ENCODE measurements at places on chromosomes 12 and 14.

- DNase-seq: no peak
Measured at GRCh38 chr12:1838205-1838993, 18.0 kb downstream of the LRTM2 start.

DNA sequence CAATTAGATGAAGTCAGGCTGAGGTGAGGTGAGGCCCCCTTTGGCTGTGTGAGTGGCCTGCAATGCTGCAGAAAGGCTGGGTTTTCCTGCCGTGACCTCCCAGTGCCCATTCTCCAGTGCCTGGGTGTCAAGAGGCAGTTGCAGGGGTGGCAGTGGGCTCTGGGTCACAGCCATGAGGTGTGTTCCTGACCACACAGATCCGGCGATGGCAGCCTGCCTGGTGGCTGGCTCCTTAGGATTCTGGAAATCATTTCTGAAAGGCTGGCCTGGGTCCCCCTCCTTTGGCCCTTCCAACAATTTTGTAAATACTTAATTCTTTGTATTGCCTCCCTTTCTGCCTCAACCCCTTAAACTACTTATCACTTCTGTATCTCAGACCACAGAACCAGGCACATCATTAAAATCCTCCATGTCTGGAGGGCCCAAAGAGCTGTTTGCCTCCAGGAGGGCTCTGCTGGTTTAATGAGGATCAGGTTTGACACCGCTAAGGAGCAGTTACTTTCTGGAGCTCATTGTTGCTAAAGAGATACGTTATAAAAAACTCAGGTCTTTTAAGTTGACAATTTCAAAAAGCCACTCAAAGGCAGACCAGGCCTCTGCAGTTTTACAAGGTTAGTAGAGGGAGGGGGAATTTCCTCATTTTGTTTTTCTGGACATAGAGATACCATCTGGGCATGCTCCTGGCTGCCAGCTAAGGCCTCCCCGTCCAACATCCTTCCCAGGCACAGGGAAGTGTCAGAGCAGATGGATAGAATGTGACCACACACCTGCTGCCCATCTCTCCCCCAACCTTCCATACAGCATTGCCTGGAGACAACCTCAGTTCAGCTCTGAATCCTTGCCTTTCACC is 204.4 kb downstream of the FOXN3 start:
- DNase-seq: no peak

DNA sequence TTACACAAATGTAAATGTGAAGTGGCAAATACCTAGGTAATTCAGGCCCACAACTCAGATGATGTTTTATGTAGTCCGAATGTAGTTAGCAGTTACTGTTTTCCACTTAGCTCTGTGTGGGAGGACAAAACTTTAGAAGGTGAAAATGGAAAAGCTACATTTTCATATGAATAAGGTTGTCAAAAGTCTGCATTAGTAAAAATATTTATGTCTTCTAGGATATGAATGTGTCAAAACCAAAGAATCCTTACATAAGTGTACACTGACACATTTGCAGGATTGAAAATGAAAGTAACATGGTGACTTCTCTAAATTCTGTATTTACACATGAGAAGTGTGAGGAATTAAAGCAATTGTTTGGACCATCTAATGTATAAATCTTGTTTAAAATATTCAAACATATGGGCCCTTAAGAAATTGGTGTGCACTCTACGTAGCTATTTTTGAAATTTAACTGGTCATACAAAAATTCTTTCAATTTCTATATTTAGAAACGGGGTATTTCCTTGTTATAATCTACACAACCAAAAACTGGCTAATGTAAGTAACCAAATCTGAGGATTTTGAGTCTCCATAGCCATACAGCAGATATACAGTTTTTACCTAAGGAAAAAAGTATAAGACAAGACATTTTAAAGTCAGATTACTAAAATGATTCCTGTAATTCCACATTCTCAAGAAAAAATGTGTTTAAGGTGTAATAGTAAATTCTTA is 5.4 kb downstream of the CDKN1B start:
- DNase-seq: no peak

- DNase-seq: no peak
Measured at GRCh38 chr14:39276005-39276404, 42.3 kb downstream of the MIA2 start.

GRCh38 chr14:50381823-50382287 is 14.8 kb downstream of the CDKL1 start:
- no peak for DNase-seq

GRCh38 chr12:46926526-46926925 is 100.7 kb upstream of the SLC38A4 start:
- no peak for DNase-seq

GRCh38 chr12:90100579-90100978 is 391.9 kb upstream of the ATP2B1 start:
- DNase-seq: no peak

- no peak for DNase-seq
Measured at GRCh38 chr12:15996254-15996653, 85.1 kb downstream of the DERA start.

DNA sequence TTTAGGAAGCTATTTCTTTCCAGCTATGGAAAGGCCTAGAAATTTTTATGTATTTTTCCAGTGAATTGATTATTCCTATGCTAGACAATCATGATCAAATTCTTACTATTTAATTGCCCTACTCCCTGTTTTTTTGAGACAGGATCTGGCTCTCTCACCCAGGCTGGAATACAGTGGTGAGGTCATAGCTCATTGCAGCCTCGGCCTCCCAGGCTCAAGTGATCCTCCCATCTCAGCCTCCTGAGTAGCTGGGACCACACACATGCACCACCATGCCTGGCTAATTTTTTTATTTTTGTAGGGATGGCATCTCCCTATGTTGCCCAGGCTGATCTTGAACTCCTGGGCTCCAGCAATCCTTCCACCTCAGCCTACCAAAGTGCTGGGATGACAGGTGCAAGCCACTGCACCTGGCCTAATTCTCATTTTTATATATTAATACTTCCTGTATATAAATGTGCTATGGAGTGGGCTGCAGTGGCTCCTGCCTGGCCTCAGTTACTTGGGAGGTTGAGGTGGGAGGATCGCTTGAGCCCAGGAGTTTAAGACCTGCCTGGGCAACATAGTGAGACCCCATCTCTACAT is 16.0 kb upstream of the MDM2 start:
- no peak for DNase-seq

GRCh38 chr14:35158951-35159653 is 36.8 kb downstream of the PRORP start:
- no peak for DNase-seq

- DNase-seq: no peak
Measured at GRCh38 chr14:28382444-28383190, 384.0 kb upstream of the FOXG1 start.

All from renal cortex interstitium (tissue), 15 donors.